Activated CD4-positive, alpha-beta memory T cell treated with anti-CD3 and anti-CD28 coated beads for 36 hours (primary cell): ENCODE measurements at places on chromosomes 12 and 14.
A peak's percentile ranks its signal among the peaks of the same experiment; 100 is the strongest.

- no peak for DNase-seq
- H3K27ac ChIP-seq: no peak overlapping the region
- H3K4me1 ChIP-seq: no peaks in the 10 kb centered on the region
- H3K4me3 ChIP-seq: no peak overlapping the region
- H3K36me3 ChIP-seq: no peaks in the 10 kb centered on the region
Measured at GRCh38 chr12:72028966-72029365, 90.3 kb downstream of the TPH2 start.

GRCh38 chr12:12086973-12087692 is 16.4 kb downstream of the BCL2L14 start:
- DNase-seq: no peak
- peaks cover 1% of the 10 kb centered on the region for H3K27me3 ChIP-seq
- no peaks in the 10 kb centered on the region for H3K36me3 ChIP-seq

GRCh38 chr12:79615596-79616560 is 74.9 kb downstream of the PAWR start:
- no peaks in the 10 kb centered on the region for H3K36me3 ChIP-seq
- DNase-seq: no peak

DNA sequence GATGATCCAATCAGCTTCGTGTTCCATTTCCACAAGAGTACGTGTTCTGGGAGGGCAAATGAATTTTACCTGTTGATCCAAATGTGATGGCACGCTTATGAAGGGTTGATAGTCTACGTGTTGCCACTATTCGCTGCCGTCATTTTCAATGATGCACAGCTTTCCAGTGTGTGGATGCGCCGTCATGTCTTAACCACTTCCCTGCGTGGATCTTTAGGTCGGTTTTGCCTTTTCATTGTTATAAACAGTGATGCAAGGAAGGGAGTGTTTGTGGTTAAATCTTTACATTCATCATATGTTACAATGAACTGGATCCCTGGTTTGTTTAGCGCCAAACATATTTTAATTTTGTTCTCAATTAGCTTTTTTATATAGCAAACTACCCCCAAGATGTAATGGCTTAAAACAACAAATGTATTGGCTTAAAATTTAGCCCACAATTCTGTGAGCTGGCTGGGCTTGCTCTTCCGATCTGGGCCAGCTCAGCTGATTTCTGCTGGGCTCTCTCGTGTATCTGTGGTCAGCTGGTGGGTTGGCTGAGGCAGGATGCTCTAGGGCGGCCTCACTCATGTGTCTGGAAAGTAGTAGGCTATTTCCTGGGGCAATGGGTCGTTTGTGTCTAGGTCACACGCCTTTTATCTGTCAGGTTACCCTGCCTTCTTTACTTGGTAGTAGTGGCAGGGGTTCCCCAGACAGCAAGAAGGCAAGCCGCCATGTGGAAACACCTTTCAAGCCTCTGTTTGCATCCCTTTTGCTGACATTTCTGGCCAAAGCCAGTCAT is 176.7 kb downstream of the CRADD start:
- peaks cover 4% of the 10 kb centered on the region for H3K36me3 ChIP-seq
- no peak overlapping the region for H3K27ac ChIP-seq
- DNase-seq: no peak
- H3K27me3 ChIP-seq: no peaks in the 10 kb centered on the region
- no peak overlapping the region for H3K4me3 ChIP-seq
- peaks cover 11% of the 10 kb centered on the region for H3K4me1 ChIP-seq

GRCh38 chr14:106185837-106186233 is 659.5 kb downstream of the TMEM121 start:
- no peak overlapping the region for H3K4me3 ChIP-seq
- no peaks in the 10 kb centered on the region for H3K27me3 ChIP-seq
- no peak overlapping the region for H3K27ac ChIP-seq
- no peaks in the 10 kb centered on the region for H3K36me3 ChIP-seq
- peak; percentile 82 for DNase-seq
- H3K4me1 ChIP-seq: peaks cover 37% of the 10 kb centered on the region

GRCh38 chr12:124814741-124815613 is 48.7 kb downstream of the SCARB1 start:
- no peaks in the 10 kb centered on the region for H3K4me1 ChIP-seq
- DNase-seq: no peak
- H3K4me3 ChIP-seq: no peak overlapping the region
- H3K36me3 ChIP-seq: peaks cover 4% of the 10 kb centered on the region
- no peaks in the 10 kb centered on the region for H3K27me3 ChIP-seq
